Upper lobe of right lung (tissue), 1 donor: ENCODE measurements at places on chromosomes 7 and 10. TPM values are rescaled to one million over a fixed set of nuclear protein-coding genes. Genes with fewer than 3 reads are reported as not detected.

GRCh38 chr10:98186681-98187080 is 52.2 kb downstream of the R3HCC1L start:
- peaks cover 19% of the 10 kb centered on the region for H3K36me3 ChIP-seq
- H3K4me1 ChIP-seq, result no peaks in the 10 kb centered on the region
- H3K4me3 ChIP-seq, result no peak overlapping the region
- no peak overlapping the region for H3K27ac ChIP-seq

DNA sequence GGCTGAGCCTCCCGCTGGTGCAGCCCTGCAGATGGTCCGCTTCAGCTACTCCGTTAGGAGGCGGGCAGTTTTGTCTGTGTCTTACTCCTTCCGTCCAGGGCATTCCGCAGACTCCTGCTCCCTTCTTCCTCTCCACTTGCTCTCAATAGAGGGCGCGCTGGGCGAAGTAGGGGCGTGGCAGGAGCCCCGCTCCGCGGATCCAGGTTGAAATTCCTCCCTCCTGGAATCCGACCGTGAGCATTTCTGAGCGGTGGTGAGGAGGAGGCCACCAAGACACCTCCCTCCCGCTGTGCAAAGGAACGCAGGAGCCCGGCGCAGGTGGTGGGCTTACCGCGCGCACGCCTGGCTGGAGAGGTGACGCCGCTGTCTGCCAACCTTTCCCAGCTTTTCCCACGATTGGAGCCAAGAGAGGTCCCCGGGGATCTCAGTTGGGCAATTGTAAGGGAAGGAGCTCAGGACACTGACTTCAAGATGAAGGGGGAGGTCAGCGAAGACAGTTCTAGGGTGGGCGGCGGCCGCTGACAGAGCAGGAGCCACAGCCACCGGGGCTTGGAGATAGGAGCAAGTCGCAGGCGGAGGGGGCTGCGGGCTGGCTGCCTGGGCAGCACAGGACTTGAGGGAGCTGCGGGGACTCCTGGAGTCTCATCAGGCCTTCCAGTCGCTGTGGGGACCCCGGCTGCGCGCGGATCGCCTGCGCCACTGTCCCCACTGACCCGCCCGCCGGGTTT is 1011.3 kb downstream of the XPNPEP1 start:
- no peaks in the 10 kb centered on the region for H3K36me3 ChIP-seq
- no peak overlapping the region for H3K27ac ChIP-seq
- no peaks in the 10 kb centered on the region for H3K4me1 ChIP-seq

DNA sequence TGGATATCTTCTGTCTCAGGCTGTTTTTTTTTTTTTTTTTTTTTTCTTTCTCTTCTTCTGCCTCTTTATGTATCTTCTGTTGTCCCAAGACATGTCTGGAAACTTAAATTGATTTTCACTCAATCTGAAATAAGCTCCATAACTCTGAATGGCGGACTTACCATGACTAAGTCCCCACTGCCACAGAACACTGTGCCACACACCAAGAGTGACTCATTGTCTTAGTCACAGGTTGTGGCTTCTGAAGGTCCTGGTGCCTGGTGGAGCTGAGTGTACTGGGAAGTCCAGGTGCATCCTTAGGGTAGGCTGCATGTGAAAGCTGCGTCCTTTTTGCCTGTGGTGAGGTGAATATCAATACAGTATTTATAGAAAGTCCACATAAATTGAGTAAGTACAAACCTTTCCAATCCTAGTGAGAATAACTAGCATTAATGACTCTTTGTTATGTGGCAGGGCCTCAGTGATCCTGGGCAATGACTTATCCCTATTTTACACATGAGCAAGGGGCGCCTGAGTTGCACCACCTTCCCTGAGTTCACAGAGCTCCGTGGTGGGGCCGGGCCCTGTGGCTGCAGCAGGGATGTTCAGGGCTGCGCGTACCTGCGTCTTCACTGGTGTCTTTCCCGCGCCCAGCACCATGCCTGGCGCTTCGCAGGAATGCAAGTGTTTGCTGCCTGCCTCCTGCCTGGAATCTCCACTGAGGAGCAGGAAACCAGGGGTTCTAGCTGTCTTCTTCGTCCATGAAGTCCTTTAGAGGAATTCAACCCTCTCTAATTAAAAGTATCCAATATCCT is 4.3 kb downstream of the PFKP start:
- H3K27me3 ChIP-seq, result no peaks in the 10 kb centered on the region
- H3K27ac ChIP-seq, result no peak overlapping the region
- no peak for DNase-seq
- H3K36me3 ChIP-seq, result no peaks in the 10 kb centered on the region

Gene FAM25C
- not detected for total RNA-seq

DNA sequence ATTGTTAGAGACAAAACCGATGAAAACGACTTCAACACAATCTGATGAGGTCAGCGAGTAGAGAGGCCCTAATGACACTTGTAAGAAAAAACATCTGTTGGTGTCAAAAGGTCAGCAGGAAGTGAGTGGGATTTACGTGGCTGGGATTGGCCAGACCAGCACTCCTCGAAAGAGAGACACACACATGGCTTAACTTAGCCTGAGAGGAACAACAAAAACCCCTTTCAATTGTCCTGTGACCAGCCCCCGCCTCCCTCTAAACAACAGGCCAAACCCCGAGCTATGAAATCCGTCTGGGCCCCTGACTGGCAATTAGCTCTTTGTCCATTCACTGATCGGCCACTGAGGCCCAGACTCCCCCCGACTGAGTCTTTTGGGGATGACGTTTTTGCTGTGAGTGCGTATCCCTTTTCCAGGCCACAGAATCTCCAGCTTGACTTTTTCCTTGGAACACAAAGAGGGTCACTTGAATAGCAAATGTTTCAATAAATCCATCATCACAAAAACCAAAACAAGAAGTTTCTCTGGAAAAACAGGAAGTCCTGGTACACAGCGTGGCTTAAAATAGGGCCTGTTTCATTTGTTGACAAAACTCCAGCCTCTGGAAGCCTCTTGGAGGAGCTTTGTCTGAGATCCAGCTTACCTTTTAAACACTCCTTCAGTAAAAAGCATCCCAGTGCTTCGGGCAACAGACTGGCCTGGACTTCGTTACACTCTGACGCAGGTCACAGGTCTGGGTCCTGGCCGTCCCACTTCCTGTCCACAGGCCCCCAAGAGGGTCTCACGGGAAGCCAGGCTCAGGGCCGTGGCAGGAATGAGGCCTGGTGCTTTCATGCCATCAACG is 103.0 kb downstream of the CTBP2 start:
- H3K4me3 ChIP-seq, result no peak overlapping the region
- H3K27ac ChIP-seq, result peak overlapping the region; percentile 87
- no peak for DNase-seq
- H3K27me3 ChIP-seq, result no peaks in the 10 kb centered on the region
- H3K4me1 ChIP-seq, result peaks cover 71% of the 10 kb centered on the region
- no peaks in the 10 kb centered on the region for H3K36me3 ChIP-seq

Gene FAM221A
- 9.0 TPM for total RNA-seq

DNA sequence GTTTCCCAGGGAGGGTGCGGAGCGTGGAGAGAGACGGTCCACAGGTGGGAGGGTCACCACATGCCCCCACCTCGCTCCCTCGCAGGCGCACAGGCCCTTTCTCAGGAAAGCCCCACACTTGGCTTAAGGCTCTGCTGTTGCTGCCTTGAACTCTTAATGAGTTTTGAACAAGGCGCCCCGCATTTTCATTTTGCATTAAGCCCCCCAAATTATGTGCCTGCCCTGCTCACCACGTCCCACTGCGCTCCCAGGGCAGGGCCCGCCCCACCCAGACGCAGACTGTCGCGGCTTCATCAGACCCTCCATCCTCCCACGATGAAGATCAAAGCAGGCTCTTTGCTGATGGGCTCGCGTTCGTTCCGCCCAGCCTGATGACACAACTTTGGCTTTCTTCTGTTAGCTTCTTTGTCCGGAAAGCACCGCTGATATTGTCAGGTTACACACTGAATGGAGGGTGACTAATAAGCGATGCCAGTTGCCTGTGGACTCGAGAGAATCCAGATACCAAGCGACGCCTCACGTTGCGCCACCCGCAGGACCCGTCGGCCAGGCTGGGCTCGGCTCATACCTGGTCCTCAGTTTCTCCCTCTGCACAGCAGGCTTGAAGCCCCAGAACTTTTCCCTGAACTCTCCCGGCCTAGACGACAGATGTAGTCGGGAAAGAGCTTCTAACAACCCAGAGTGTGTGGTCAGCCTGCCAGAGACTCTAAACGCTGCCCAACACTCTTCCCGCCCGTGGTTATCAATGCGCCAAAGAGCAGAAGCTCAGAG is 9.5 kb downstream of the CALML3 start:
- H3K4me3 ChIP-seq, result no peak overlapping the region
- no peaks in the 10 kb centered on the region for H3K27me3 ChIP-seq

Gene TBXAS1
- 65.4 TPM for total RNA-seq

DNA sequence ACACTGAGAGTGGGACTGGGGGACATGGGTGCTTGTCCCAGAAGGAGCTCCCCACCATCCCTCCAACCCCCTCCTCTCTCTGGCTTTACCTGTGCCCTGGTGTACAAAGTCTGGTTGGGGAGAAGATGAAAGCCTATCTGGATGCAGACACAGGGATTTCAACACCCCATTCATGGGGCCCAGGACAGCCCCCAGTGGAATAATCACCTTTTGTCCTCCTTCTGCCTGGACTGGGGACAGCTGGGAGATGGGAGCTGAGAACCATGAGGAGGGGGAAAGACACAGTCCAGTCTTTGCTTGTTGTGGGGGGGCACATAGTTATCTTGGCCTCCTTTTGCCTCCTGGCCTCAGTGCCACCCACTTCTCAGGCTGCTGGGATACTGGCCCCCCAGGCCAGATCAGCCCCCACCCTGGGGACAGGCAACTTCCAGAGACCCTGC is 1.4 kb downstream of the SSC4D start:
- H3K27ac ChIP-seq, result no peak overlapping the region
- DNase-seq, result no peak
- H3K36me3 ChIP-seq, result no peaks in the 10 kb centered on the region

DNA sequence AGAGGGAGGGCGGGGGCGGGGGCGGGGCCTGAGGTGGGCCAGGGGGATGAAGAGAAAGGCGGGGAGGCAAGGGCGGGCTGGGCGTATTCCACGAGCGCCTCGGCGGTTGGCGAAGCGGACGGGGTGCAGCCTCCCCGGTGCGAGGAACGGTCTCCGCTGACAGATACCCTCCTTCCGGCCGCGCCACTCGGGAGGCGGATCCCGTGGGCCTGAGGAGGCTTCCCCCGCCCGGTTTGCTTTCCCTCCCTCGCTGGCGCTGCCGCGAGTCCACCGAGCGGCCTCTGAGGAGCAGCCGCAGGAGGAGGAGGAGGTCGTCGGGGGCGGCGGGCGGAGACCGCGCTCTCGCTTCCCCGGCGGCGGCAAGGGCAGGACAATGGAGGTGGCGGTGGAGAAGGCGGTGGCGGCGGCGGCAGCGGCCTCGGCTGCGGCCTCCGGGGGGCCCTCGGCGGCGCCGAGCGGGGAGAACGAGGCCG is at the start of gene TRIM24:
Gene TRIM24 (plus strand): TSS at position 84 of the 473 bp plus-strand sequence. CDS start 290 bp downstream, at position 374.
- peak; percentile 98 for DNase-seq
- H3K4me1 ChIP-seq, result peaks cover 4% of the 10 kb centered on the region
- no peaks in the 10 kb centered on the region for H3K27me3 ChIP-seq
- no peaks in the 10 kb centered on the region for H3K36me3 ChIP-seq

DNA sequence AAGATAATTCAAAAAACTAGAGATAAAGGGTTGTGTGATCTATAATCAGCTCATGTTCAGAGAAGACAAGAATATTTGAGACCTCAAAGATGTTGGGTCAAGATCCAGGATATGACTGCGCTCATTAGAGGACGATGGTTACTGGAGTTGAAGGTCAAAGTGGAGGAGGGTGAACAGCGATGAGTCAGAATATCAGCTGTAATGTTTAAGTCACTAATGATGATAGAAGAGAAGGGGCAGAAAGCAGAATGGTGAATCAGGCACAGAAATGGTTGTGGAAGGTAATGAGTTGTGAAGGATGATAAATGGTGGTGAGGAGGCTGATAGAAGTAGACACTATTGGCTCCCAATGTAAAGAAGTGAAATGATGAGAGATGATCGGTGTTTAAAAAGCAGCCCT is 540.3 kb downstream of the INHBA start:
- no peak overlapping the region for H3K27ac ChIP-seq
- DNase-seq, result no peak

DNA sequence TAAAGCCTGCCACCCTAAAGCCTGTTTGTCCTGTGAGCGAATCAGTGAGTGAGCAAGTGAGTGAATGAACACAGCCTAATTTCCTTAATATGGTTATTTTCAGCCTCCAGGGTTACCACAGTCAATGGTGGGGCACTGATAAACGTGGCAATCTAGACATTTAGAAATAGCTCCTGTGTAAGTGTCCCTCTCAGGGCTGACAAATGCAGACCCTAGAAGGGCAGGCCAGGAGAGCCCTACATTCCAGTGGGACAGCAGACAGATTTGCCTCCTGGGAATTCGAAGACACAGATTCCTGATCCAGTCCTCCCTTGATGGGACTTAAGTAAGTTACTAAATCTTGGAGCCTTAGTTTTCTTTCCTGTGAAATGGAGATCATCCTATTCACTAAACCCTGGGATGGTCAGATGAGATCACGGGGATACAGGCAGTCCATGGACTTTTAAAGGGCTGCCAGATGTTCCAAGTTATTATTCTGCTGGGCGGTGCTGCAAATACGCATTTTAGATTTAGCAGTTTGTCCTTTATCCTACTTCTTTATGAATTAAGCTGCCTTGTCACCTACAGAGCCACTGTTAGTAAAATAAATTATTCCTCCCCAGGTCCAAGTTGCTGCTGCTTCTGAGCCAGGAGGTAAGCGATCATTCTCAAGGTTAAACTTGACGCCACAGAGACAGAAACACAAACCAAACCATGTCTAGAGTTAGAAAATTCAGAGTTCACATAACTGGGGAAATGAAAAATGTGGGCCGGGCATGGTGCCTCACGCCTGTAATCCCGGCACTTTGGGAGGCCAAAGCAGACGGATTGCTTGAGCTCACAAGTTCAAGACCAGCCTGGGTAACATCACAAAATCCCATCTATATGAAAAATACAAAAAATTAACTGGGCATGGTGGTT is 54.8 kb upstream of the TM9SF3 start:
- H3K4me3 ChIP-seq, result no peak overlapping the region
- H3K36me3 ChIP-seq, result no peaks in the 10 kb centered on the region
- no peak overlapping the region for H3K27ac ChIP-seq
- H3K27me3 ChIP-seq, result peaks cover 5% of the 10 kb centered on the region
- peaks cover 6% of the 10 kb centered on the region for H3K4me1 ChIP-seq

- H3K36me3 ChIP-seq, result no peaks in the 10 kb centered on the region
- H3K27me3 ChIP-seq, result no peaks in the 10 kb centered on the region
- H3K4me3 ChIP-seq, result no peak overlapping the region
- DNase-seq, result no peak
These were observed 37.0 kb upstream of the IL15RA start for GRCh38 chr10:6014241-6014761.

GRCh38 chr7:27150568-27151340 is 1.6 kb downstream of the HOXA3 start:
- peaks cover 29% of the 10 kb centered on the region for H3K4me1 ChIP-seq
- peak overlapping the region; percentile 70 for H3K4me3 ChIP-seq
- H3K27me3 ChIP-seq, result peaks cover 91% of the 10 kb centered on the region
- H3K27ac ChIP-seq, result peak overlapping the region; percentile 88
- peak; percentile 86 for DNase-seq
- no peaks in the 10 kb centered on the region for H3K36me3 ChIP-seq

GRCh38 chr10:49741108-49741995 is 20.8 kb downstream of the OGDHL start:
- no peaks in the 10 kb centered on the region for H3K27me3 ChIP-seq
- H3K4me3 ChIP-seq, result no peak overlapping the region
- H3K36me3 ChIP-seq, result no peaks in the 10 kb centered on the region
- H3K4me1 ChIP-seq, result no peaks in the 10 kb centered on the region
